ENCODE measurements at places on chromosomes 12 and 14.

GRCh38 chr14:65976761-65977404 lies 509.3 kb upstream of the CCDC196 start:
- no peak for DNase-seq

DNA sequence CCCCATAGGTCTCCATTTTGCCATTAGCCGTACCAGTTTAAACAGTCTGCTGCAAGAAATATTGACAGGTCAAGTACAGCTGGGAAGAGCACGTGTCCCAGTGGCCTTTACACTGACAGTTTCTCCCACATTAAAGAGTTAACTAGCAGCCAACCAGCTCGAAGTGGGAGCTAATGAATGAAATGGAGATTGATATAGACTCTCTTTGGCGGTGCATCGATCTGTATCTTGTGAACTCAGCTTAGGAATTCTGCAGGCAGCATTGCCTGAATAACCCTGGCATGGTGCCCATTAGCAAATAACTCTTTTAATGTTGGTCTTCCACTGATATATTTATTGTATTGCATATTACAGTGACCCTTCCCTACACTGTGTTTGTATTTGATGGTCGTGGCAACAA lies 319.4 kb downstream of the EGLN3 start:
- peak; percentile 32 for DNase-seq

DNA sequence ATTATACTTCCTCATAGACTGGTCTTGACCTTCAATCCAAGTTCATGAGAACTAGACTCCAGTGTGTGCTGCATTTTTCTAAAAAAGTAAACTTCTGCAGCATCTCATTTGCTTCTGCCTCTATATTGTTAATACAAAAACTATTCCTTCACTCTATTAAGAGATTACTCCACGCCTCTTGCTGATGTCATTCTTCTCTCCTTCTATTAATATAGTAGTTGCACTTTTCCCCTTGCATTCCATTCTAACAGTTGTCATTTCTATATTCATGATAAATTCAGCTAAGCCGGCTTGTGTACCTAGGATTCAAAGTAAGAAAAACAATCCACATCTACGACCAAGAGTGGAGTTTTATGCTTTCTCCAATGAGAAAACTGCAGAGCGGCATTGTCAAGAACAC lies 480.4 kb upstream of the NOVA1 start:
- DNase-seq = no peak

DNA sequence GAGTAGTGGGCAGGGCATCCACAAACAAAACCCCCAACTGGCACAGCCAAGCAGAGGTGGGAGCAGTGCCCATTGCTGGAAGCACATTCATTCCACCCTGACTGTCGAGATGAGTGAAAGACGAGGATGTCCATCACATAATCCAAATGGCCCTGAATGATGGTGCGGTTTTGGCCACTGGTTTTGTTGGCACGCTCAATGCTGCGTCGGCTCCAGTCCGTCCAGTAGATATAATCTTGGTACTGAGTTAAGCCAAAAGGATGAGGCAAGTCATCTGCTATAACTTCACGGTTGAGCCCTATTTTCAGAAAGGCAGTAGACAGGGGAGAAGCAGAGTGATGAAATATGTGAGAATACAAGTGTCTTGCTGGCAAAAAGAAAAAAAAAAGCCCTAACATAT lies 88.1 kb downstream of the BCL2L14 start:
- no peak for DNase-seq

DNA sequence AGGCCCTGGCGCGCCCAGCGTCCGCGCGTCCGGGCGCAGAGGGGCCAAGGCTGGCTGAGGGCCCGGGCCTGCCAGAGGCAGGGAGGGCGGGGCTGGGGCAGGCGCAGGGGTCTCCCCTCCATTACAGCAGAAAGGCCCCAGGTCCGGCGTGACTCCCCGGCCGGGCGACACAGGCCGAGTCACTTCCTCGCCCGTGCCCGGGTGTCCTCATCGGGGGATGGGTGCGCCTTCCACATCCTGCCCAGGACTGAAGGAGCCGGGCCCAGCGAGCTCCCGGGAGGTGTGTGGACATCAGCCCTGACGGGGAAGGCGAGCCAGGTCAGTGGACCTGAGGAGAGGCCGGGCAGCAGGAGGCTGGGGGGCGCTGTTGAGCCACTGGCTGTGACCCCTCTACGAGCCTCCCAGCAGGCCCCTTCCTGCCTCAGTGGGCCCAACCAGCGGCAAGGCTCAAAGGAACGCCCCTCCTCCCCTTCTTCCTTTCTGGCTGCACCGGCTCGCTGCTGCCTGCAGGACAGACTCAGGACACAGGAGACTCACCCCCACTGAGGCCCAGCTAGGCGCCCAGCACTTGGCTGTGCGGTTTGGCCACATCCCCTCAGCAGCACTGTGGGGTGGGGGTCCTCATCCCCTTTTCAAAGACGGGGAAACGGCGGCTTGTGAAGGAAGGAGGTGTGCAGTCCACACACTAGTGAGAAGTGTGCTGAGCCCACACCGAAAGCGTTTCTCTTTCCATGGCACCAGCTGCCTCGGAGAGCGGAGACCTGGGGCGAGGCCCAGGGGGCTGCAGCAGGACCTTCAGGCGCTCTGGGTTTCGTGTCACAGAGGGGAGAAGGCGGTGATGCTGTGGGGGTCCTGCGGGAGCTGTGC lies 606 bp downstream of the TNFAIP2 start:
- DNase-seq = peak; percentile 70

- no peak for DNase-seq
Measured at GRCh38 chr12:100382338-100382737, 25.5 kb downstream of the SLC17A8 start.

GRCh38 chr12:128976120-128976738 lies 123.0 kb downstream of the GLT1D1 start:
- DNase-seq = peak; percentile 79

DNA sequence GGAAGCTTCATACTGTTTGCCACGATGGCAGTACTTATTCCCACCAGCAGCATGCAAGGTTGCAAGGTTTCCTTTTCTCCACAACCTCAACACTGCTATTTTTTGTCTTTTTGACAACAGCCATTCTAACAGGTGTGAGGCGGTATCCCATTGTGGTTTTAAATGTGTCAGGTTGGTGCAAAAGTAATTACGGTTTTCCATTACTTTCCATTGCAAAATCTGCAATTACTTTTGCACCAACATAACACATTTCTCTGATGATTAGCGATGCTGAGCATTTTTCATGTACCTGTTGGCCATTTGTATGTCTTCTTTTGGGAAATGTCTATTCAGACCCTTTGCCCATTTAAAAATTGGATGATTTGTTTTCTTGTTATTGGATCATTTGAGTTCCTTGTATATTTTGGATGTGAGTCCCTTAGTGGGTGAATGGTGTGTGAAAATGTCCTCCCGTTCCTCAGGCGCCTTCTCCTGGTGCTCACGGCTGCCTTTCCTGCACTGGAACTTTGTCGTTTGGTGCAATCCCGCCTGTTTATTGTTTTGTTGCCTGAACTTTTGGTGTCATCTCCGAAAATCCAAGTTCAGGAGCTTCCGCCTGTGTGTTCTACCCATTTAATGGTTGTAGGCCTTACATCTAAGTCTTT lies 213.6 kb downstream of the KIF26A start:
- no peak for DNase-seq

DNA sequence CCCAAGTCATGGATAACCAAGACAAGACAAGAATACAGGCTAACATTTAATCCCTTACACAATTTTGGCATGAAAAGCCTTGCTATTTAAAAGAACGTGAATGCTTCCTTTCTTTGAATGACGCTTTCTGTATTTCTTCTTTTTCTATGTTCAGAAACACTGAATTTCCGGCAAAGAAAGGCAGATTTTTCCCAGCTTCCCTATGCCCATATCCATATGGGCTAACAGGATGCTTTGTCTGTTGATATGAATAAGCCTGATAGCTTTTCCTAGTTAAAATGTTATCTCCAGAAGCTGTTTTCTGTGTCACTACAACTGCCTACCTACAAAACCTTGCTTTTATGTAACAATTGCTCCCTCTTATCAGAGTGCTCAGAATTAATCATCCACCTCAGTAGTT lies 38.3 kb upstream of the CACNA2D4 start:
- DNase-seq = no peak

DNA sequence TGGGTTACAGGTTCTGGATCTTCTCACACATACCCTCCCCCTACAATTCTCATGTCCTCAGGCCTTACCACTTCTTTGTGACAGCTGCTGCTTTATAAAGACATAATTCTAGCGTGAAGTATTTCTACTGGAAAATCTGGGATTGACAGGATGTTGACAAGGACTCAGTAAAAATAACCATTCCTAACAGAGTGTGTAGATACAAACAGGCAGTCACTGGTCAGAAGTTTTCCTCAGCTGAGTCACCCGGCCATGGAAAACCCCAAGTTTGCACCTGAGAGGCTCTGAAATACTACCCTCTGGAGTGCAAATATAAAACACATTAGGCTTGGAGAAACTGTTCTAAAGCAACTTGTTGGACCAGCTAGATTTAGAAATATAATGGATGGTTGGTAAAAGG lies 54.4 kb downstream of the SPPL3 start:
- no peak for DNase-seq

DNA sequence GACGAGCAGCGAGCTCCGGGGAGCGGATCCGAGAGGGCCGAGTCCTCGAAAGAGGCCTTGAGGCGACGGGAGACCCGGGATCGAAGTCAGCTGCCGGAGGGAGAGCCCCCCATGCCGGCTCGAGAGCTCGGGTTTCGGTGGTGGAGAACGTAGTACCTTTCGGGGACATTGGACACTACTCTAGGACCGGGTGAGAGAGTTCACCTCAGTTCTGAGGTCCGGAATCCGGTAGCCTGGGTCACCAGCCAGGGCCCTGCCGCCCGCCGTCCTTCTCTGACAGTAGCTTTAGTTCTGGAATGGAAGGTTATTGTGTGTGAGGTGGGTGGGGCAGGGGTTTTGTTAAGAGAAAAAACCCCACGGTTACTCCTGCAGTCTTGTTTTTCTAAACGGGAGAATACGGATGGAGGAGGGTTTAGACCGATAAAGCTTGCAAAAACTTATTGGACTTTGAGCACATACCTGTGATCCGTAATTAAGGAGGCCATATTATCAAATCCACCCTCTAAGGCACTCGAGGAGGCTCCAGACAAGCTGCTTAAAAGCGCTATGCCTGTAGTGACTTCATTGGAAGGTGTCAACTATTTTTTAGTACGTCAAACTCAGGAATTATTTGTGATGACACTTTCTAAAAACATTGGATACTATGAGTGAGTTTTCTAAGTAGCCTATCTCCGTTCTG lies 765 bp downstream of the SCYL2 start:
- DNase-seq = peak; percentile 39

- DNase-seq = no peak
Measured at GRCh38 chr14:50835280-50835679, 4.3 kb upstream of the NIN start.

DNA sequence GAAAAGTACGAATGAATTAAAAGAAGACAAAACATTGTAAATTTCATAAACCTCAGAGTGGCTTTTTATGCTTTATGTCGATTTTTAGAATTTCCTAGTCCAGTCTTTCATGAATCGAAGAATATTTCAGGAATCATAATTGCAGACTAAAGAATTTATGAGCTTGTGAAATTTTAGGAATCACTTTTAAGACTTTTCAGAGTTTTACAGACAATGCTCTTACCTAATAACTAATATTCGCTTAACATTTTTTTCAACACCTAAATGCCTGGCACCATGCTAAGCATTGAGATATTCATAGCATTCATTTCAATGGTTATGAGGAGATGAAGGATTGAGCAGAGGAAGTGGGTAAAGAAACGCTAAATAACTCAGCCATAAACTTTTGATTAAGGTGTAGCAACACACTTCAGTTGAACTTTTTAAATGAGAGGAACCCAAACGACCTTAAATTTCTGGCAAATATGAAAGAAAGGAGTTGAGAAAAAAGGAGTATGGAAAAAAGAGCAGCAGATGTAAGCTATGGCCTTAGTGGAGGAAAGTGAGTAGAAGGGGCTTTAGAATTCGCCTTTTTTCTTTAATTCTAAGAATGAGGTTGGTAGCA lies 739 bp upstream of the USP44 start:
- DNase-seq = no peak

DNA sequence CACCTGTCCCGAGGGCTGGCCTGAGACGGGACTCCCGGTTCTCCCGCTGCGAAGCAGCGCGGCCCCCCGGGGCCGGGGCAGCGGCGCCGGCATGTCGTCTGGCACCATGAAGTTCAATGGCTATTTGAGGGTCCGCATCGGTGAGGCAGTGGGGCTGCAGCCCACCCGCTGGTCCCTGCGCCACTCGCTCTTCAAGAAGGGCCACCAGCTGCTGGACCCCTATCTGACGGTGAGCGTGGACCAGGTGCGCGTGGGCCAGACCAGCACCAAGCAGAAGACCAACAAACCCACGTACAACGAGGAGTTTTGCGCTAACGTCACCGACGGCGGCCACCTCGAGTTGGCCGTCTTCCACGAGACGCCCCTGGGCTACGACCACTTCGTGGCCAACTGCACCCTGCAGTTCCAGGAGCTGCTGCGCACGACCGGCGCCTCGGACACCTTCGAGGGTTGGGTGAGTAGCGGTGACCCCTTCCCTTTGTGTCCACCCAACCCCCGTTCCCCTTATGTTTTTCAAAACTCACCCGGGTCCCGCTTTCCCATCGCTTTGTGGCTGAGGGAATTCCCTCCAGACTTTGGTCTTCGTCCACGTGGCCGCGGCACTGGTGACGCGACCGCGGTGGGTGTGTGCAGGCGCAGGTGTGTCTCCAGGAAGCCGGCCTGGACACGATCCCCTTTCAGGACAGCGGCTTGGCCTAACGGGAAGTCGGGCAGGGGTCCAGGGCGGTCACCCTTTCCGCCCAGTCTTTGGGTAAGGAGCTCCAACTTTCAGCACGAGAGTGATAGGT lies 826 bp downstream of the PRKCH start:
- DNase-seq = peak; percentile 43

GRCh38 chr12:98422359-98422758 lies 93.0 kb upstream of the TMPO start:
- DNase-seq = no peak

DNA sequence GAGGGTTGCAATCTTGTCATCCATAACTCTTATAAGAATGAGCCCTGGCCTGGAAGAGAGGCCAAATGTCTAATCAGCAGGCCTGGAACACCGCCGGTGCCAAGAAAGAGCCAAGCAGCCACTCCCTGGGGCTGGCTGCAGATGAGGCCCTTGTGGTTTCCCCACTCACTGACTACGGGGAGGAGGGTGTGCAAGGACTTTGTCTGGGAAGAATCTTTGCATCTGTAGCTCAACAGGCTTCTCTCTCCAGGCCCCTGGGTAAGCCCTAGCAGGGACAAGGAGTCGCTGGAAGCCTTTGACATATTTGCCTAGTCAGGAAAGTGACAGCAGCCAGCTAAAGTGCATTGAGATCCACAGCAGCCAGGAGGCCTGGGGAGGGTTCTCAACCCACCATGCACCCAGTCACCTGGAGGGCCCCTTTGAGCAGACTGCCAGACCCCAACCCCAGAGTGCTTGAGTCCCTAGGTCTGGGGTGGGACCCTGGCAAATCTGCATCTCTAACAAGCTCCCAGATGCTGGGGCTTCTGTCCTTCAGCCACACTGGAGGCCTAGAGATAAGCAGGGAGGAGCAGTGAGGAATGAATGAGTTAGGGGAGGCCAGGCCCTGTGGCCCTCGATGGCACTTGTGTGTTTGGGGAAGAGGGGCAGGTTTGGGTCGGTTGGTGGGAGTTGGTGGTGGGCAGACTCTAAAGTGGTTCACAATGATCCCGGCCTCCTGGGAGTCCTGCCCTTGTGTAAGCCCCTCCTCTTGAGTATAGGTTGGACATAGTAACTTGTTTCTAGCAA lies 13.9 kb upstream of the LRTM2 start:
- no peak for DNase-seq
